Prostate gland (tissue), 2 donors: ENCODE measurements at places on chromosomes 16 and 17.
A peak's percentile ranks its signal among the peaks of the same experiment; 100 is the strongest.

- no peaks in the 10 kb centered on the region for H3K36me3 ChIP-seq
- peaks cover 37% of the 10 kb centered on the region for H3K4me1 ChIP-seq
- DNase-seq = no peak
- H3K4me3 ChIP-seq = no peak overlapping the region
- peak overlapping the region; percentile 76 for H3K27ac ChIP-seq
These were observed 42.9 kb downstream of the TBC1D16 start for GRCh38 chr17:79992649-79993389.

DNA sequence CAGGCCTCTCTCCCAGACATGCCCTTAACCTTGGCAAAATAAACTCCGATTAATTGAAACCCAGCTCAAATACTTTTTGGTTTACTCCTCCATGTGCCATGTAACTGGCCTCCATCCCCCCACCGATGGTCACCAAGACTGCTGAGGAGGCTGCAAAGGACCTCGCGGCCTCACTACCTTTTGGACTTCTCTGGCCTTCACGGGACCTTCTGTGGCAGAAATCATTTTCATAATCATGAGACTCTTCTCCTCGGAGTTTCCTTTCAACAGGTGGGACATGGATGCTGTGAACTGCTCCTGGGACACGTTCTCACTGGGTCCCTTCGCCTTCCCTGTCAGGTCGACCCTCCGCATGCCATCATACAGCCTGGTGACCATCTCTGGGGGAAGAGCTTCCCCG, 9.0 kb downstream of the MEAK7 start:
- no peaks in the 10 kb centered on the region for H3K4me1 ChIP-seq
- no peaks in the 10 kb centered on the region for H3K36me3 ChIP-seq
- no peaks in the 10 kb centered on the region for H3K27me3 ChIP-seq
- no peak overlapping the region for H3K27ac ChIP-seq
- no peak overlapping the region for H3K4me3 ChIP-seq

DNA sequence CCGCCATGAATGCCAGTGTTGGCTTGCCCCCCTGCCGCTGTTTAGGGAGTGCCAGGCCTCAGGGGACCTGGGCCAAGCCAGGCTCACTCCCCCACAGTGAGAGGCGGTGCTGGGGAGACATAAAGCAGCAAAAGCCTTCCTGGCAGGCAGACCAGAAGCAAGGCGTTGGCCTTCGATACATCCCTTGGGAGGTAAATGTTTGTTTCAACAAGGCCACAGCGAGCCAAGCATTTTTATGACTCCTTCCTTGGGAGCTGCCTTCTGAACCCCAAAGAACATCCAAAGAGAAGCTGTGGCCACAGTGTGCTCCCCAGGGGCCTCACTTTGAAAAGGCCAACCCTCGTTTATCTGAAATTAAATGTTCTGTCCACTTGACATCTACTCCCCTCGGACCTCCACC, 119.7 kb upstream of the CIBAR2 start:
- H3K36me3 ChIP-seq = no peaks in the 10 kb centered on the region
- H3K4me3 ChIP-seq = no peak overlapping the region
- H3K27me3 ChIP-seq = no peaks in the 10 kb centered on the region
- H3K4me1 ChIP-seq = peaks cover 13% of the 10 kb centered on the region
- peak; percentile 18 for DNase-seq
- no peak overlapping the region for H3K27ac ChIP-seq

- H3K36me3 ChIP-seq = no peaks in the 10 kb centered on the region
- no peak for DNase-seq
- H3K4me3 ChIP-seq = peak overlapping the region; percentile 12
- H3K27me3 ChIP-seq = peaks cover 21% of the 10 kb centered on the region
- H3K4me1 ChIP-seq = no peaks in the 10 kb centered on the region
- H3K27ac ChIP-seq = no peak overlapping the region
These were observed 224.1 kb upstream of the FOXF1 start for GRCh38 chr16:86285938-86286921.

DNA sequence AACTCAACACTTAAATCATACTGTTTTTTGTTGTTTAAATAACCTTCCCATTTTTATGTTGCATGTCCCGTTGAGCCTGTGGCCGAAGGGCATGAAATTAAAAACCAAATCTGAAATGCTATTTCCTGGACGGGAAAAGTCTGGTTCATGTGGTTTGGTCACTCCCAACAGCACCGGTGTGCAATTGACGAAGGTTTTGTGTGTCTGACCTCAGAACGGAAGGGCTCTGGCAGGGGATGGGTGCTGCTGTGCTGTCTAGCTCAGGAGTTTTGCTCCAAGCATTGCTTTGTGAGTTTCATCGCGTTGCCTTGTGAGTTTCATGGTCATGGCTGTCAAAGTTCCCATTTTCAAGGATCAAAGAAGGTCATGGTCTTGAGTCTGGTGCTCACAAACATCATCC, 363.3 kb downstream of the XYLT1 start:
- H3K4me3 ChIP-seq = no peak overlapping the region
- DNase-seq = no peak
- H3K36me3 ChIP-seq = no peaks in the 10 kb centered on the region

GRCh38 chr17:45975640-45976295, 23.3 kb upstream of the STH start:
- H3K4me3 ChIP-seq = no peak overlapping the region
- H3K27me3 ChIP-seq = no peaks in the 10 kb centered on the region
- H3K36me3 ChIP-seq = no peaks in the 10 kb centered on the region
- H3K27ac ChIP-seq = no peak overlapping the region
- H3K4me1 ChIP-seq = peaks cover 8% of the 10 kb centered on the region

- H3K4me1 ChIP-seq = peaks cover 3% of the 10 kb centered on the region
- H3K4me3 ChIP-seq = no peak overlapping the region
- no peaks in the 10 kb centered on the region for H3K36me3 ChIP-seq
- DNase-seq = peak; percentile 49
- H3K27ac ChIP-seq = no peak overlapping the region
- H3K27me3 ChIP-seq = peaks cover 5% of the 10 kb centered on the region
These were observed 512 bp upstream of the ADAMTS18 start for GRCh38 chr16:77435272-77435820.

DNA sequence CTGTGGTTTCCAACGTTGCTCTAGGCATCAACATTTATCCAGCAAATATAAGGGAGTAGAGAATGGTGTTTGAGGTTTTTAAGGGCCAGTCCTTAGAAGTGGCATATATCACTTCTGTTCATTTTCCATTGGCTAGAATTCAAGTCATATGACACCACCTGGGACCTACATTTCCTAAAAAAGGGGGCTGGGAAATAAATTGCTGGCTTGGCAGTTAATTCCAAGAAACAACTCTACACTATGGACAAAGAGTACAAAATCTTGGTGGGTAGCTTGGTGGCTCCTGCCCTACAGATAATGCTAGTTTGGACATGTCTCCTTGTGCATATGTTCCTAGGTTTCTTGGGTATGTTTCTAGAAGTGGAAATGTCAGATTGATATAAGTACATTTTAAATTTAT, 7.6 kb downstream of the PPM1E start:
- no peaks in the 10 kb centered on the region for H3K27me3 ChIP-seq
- H3K27ac ChIP-seq = no peak overlapping the region
- DNase-seq = no peak
- H3K4me1 ChIP-seq = no peaks in the 10 kb centered on the region

GRCh38 chr17:68937890-68938514, 17.2 kb downstream of the ABCA8 start:
- H3K4me1 ChIP-seq = no peaks in the 10 kb centered on the region
- H3K27ac ChIP-seq = no peak overlapping the region
- H3K4me3 ChIP-seq = no peak overlapping the region
- no peaks in the 10 kb centered on the region for H3K27me3 ChIP-seq
- no peaks in the 10 kb centered on the region for H3K36me3 ChIP-seq

- H3K27me3 ChIP-seq = no peaks in the 10 kb centered on the region
- no peak overlapping the region for H3K27ac ChIP-seq
- no peak overlapping the region for H3K4me3 ChIP-seq
- H3K4me1 ChIP-seq = peaks cover 9% of the 10 kb centered on the region
These were observed 5.8 kb upstream of the ZDHHC7 start for GRCh38 chr16:85017151-85017550.
